Mesenteric fat pad (tissue), 1 donor: ENCODE measurements at places on chromosomes 2 and 18. TPM values are rescaled to one million over a fixed set of nuclear protein-coding genes. Genes with fewer than 3 reads are reported as not detected.

The SCN9A gene
- total RNA-seq = 5.7 TPM

The PKDCC gene
- 289 TPM for total RNA-seq

The RNF152 gene
- 9.6 TPM for total RNA-seq

The IL37 gene
- total RNA-seq = not detected

The AKAIN1 gene
- not detected for total RNA-seq

The DNAH7 gene
- 0.45 TPM for total RNA-seq

The ANTXR1 gene
- total RNA-seq = 51.9 TPM

The C18orf54 gene
- total RNA-seq = 1.3 TPM

The PLEK gene
- 30.0 TPM for total RNA-seq

The ASXL3 gene
- 1.5 TPM for total RNA-seq
